ENCODE measurements at places on chromosomes 7 and 10.
A peak's percentile ranks its signal among the peaks of the same experiment; 100 is the strongest.

DNA sequence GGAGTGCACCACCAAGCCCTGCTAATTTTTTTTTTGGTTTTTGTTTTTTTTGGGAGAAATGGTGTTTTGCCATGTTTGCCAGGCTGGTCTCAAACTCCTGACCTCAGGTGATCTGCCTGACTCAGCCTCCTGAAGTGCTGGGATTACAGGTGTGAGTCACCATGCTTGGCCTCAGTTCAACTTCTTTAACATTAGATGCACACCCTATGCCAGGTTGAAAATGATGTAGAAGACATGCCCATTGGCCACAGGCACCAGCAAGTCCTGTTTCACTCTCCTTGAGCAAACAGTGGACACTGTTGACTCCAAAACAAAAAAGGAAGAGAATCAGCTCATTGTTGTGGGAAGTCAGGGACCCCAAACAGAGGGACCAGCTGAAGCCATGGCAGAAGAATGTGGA lies 1205.3 kb downstream of the REEP3 start:
- no peak for DNase-seq

DNA sequence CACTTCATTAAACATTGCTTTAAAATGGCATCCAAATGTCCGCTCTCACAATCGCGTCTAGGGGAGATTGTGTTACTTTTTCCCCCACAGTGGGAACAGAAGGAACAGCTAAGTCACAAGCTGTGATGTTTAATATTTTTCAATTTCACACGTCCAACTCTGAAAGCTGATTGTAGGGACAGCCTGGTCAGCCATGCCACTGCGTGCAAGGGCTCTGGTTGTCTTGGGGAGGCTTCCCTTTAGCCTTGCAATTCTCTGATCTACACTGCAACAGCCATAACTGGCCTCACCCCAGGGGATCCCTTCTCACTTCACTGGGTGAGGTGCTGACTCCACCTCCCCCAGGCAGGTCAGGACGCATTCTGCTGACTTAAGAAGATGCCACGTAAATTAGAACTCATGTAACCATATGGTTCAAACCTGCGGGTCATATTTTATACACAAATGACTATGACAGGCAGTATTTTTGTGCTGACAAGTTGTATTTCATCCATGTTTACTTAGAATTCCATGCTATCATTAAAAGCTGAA lies 425.2 kb upstream of the NFE2L3 start:
- peak; percentile 30 for DNase-seq

- peak; percentile 45 for DNase-seq
These were observed 61.4 kb upstream of the PPP1R3C start for GRCh38 chr10:91694170-91694794.

GRCh38 chr7:19302731-19303130 lies 157.5 kb upstream of the FERD3L start:
- DNase-seq, result no peak

DNA sequence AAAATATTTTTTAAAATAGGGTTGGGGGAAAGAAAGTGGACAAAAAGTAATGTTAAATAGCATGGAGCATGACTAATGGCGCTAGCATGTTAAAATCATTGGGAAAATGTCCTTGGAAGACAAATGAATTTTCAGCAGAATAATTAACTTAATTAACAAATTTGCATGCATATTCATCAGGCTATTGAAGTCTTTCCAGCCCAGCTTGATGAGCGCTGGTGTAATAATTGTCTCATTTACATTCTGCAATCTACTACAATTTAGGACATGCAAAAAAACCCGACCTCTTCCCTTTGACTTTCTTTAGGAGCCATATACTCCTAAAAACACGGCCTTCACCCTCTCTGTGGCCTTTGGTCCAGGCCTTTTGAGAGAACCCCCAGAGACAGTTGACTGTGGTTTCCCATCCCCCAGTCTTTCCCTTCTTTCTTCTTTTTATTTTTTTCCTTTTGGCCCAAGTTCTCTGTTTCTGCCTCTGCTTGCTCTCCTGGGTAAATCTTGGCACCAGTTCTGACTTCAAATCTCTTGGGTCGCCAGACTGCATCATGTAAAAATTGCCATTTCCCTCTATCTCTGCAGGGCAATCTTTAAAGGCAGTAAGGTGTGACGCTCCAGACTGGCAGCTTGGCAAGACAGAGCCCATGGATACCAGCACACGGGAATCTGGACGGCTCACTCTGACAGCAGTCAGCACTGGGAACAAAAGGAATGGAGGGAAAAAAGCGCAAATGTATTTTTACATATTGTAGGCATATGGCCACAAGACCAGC lies 105.5 kb downstream of the NEUROD6 start:
- no peak for DNase-seq
